ENCODE measurements at places on chromosomes 6 and 20.

DNA sequence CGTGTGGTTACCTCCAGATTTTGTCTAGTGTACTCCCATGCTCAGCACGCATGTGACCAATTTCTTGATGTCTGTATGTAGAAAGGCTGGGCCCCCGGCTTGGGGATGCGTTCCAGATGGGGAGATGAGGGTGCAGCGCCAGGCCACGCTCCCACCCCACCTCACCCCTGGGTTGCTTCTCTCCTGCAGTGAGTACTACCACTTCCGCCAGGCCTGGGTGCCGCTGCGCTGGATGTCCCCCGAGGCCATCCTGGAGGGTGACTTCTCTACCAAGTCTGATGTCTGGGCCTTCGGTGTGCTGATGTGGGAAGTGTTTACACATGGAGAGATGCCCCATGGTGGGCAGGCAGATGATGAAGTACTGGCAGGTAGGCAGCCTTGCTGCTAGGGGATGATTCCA, 11.5 kb upstream of the SRF start:
- DNase-seq, result no peak

DNA sequence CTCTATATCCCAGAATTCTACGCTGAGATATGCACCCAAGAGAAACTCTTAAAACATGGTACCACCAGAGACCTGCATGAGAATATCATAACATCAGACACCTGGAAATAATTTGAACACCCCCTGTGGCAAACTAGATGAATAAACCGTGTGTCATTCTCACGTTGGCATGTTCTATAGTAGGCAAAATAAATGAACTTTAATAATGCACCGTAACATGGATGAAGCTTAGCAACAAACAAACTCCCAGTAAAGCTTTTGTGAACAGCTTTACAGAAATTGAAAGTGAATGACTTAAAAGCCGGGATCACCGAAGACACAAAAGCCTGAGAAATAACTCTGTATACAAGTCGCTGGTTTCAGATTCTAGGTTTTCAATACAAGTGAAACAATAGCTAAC, 1166.8 kb upstream of the CITED2 start:
- no peak for DNase-seq

GRCh38 chr6:158284007-158284875, 28.0 kb upstream of the TULP4 start:
- DNase-seq, result no peak

GRCh38 chr6:132054525-132054924, 103.4 kb upstream of the CCN2 start:
- DNase-seq, result no peak

DNA sequence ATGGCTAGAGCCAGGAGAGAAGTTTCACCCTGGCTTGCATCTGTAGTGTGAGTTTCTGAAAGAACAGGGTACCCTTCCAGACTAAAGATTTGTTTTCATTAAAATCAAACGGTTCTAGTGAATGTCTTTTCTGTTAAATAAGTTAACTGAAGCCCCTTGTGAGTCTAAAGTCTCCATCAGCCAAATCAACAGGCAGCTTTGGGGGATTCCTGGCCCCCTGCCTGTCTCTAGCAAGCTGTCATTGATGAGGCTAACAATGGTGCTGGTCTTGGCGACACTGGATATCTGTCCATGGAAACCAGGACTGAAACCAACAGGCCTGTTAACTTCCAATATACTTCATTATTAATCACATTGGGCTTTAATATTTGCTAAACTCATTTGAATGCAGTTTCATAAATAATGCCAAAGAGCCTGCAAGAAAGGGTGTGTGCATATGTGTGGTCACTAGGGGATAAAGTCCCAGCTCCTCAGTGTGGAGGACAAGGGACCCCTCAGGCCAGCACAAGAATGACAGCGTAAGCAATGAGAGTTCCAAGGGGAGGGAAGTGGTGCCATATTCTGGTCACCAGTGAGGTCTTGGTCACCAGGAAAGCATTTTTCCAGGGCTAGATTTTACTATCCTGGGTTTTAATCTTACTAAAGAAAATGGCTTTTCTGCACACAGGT, 9.1 kb upstream of the RNF182 start:
- no peak for DNase-seq

- DNase-seq, result no peak
These were observed 157.7 kb downstream of the GJA1 start for GRCh38 chr6:121593011-121593641.

GRCh38 chr6:107657755-107658461, 166.2 kb downstream of the SCML4 start:
- DNase-seq, result no peak

- DNase-seq, result no peak
These were observed 224.3 kb downstream of the BTBD9 start for GRCh38 chr6:38415231-38416005.

DNA sequence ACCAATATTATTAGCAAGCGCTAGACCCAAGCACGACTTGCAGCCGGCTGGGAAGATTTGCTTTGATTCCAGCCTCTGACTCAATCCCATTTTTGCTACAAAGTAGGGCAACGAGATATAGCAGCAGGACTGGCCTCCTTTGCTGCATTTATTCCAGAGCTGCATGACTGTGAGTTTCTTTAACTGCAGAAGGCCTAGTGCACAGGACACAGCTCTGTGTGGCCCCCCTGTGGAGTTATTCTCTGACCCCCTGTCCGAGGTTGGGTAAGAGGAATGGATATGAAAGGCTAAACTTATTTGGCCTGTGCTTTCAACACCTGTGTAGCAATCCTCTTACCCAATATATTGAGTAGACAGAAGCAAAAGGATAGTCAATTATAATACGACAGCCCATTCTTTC, 133.3 kb upstream of the SPTLC3 start:
- no peak for DNase-seq

- no peak for DNase-seq
These were observed 136.3 kb downstream of the ZMYND8 start for GRCh38 chr20:47220161-47220582.

DNA sequence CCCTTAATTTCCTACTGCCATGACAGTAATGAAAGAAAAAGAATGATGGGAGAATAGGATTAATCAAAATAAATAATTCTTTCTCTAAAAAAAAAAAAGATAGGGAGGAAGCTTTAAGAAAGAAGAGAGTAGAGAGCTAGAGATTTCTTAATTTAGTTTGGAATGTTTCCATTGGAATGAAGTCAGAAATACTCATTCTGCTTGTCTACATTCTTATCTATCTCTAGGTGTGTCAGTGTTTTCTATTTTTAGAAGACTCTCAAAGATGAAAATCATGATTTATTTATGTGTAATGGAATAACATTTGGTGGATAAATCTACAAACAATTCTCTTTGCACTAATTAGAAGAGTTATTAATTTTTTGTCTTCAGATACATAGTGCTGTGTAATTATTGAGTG, 38.0 kb upstream of the HIVEP1 start:
- DNase-seq, result no peak

DNA sequence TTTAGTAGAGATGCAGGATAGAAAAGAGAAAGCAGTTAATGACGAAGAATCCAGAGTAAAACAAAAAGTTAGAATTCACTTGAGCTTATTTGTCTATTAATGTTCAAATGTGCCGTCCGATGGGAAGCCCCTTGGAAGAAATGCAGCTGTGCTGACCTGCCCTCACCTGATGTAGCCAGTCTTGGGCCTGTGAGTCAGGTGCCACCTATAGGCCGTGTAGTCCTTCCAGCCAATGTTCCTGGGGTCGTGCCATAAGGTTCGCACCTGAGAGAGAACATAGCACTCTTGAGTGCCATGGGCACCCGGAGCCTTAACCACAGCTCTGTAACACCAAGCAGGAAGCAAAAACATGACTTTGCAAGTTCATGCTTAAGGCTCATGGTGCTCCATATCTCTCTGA, 32.4 kb downstream of the THBS2 start:
- no peak for DNase-seq
